Caki2 (cell line): ENCODE measurements at places on chromosomes 12 and 14. TPM values are rescaled to one million over a fixed set of nuclear protein-coding genes. Genes with fewer than 3 reads are reported as not detected.

The LRP1 gene
- 23.5 and 28.4 TPM in 2 replicates for total RNA-seq

The MFAP5 gene
- not detected in 2 replicates for total RNA-seq

The SDS gene
- not detected in 2 replicates for total RNA-seq

The ERP27 gene
- total RNA-seq = not detected in 2 replicates

The IL22 gene
- total RNA-seq = not detected in 2 replicates

DNA sequence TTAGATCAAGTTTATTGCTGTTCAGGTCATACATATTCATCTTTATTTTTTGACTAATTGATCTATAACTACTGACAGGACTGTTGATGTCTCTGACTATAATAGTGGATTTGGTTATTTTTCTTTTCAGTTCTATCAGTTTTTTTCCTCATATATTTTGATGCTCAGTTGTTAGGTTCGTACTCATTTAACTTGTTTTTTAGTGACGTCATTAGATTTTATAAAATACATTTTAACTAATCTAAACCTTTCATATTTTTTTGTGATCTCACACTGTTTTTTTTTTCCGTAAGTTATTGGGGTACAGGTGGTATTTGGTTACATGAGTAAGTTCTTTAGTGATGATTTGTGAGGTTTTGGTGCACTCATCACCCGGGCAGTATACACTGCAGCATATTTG is 841.2 kb upstream of the FBXO33 start:
- no peak for DNase-seq

GRCh38 chr12:38501991-38502390 is 185.4 kb downstream of the ALG10B start:
- peak; percentile 32 for DNase-seq

DNA sequence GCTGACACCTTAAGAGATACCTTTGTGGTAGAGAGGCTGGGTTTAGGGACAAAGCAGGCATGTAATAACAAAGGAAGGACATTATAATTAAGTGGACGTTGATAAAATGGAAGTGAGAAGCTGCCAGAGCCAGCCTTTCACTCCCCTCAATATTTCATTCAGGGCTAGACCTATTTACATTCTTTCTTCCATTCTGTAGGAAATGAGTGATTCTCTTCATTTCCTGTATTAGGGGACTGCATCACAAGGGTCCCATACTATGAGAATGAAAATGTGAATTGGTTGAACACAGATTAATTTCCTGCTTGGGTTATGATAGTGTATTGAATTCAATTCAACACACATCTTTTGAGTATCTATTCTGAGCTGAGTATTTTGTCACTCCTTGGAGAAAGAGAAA is 143.0 kb downstream of the OTOGL start:
- DNase-seq = peak; percentile 14

DNA sequence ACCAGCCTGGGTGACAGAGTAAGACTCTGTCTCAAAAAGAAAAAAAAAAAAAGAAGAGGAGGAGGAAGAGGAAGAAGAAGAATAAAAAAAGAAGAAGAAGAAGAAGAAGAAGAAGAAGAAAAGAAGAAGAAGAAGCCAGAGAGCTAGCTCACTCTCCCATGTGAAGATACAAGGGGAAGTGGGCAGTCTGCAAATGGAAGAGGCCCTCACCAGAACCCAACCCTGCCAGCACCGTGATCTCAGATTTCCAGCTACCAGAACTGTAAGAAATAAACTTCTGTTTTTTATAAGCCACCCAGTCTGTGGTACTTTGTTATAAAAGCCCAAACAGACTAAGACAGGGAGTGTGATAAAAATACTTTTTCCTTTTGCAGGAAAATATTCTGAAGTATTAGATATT is 130.7 kb downstream of the ETNK1 start:
- DNase-seq = no peak

DNA sequence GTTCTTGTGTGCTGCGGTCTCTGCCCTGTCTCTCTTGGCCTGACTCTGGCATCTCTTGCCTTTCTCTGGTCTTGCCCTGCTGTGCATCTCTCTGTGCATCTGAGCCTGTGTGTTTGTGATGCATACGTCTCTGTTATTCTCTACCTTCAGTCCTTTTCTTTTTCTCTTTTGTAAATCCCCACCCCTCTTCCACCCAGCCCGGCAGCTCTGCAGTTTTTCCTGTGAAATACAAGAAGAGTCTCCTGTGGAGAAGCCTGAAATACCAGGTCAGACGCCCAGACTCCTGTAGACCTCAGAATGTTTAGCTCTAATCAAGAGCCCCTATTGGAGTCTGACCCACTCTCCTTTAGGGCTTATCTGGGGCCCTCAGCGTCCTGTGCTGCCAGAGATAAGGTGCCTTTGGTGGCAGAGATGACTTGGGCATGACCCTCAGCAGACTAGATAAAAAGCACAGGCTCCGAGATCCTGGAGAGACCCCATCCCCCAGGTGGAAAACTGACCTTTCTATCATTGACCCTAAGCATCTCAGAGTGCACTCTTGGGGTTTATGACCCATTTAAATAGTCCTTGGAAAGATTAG is 167.5 kb upstream of the SRRM4 start:
- DNase-seq = no peak

- no peak for DNase-seq
Observed at GRCh38 chr12:91289906-91290305, 107.3 kb upstream of the DCN start.

DNA sequence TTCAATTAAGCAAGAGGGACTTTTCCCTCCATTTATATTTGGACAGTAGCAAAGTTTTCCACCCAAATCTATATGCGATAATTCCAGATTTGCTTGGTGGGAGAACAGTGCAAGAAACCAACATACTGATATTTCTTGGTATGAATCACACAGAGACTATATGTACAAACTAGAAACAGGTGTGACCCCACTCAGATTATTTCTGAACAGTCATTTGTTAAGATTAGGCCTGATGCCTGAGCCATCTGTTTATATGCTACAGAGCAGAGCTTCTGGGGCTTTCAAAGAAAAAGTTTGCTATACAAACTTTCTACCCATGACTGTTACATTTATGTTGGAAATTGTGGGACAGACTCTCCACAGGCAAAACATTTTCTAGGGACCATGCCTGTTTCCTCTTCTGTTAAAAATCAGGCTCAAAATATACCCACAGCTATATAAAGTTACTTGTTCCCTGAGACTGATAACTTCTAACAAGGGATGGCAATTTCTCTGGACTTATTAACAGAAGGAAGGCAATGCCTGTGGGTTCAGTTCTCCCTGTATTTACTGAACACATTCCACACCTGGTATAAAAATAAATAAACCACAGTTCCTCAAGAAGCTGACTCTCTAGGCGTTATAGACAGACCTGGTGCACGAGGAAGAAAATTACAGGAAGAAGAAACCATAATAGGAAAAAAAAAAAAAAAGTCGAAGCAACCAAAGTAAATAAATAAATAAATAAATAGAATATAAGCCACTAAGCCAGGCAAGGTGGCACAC is 8.0 kb downstream of the PTPN21 start:
- no peak for DNase-seq

DNA sequence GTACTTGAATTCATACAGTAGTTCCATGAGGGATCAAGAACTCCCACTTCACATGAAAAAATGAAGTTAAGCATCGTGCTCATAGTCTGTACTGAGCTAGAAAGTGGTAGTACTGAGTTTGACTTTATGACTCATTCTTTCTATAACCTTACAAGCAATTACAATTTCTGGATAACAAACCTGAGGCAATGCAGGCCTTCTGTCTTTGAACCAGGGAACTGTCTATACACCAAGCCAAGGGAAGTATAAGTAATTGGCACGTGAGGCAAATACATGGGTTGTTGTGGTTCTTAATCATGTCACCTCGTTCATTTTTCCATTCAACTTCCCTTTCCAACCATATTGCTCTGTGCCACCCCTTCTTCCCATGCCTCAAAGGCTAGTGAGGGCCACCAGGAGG is 16.8 kb downstream of the GNS start:
- DNase-seq = no peak

GRCh38 chr14:92759679-92760523 is 11.5 kb upstream of the LGMN start:
- DNase-seq = peak; percentile 9

DNA sequence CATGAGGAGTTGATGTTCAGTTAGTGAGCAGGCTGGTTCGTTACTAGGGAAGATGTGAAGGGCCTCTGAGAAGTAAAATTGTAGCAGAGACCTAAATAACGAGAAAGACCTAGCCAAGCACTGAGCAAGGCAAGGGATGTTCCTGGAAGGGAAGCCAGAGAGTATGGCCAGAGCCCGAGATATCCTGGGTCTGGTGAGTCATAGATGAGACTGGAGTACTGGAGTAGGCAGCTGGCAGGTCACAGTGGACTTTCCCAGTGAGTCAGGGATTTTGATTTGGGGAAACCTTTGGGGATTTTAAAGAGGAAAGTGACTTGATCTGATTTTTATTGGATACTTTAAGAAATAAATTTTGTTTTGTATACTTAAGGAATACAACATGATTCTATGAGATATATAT is 369.0 kb downstream of the DIO2 start:
- peak; percentile 2 for DNase-seq

- no peak for DNase-seq
Observed at GRCh38 chr12:125860672-125861288, 795.5 kb downstream of the AACS start.

DNA sequence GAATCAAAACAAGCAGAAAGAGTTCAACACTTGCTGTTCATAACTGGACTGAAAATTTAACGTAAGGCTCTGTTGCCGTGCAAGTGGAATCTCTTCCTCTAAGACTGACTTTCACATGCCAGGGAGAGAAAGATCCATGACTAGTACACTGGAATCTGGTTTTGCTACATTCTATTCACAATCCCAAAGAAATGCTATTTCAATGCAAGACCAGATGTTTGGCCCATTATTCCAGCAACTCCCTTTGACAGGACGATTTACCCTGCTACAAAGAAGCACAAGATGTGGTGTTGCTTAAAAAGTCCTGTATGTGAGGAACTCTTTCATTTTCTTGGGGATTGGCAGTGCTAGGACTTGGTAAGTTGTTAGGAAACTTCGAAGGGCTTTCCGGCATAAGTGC is 17.4 kb downstream of the RFC5 start:
- no peak for DNase-seq
